ENCODE measurements at places on chromosomes 3 and 15.

DNA sequence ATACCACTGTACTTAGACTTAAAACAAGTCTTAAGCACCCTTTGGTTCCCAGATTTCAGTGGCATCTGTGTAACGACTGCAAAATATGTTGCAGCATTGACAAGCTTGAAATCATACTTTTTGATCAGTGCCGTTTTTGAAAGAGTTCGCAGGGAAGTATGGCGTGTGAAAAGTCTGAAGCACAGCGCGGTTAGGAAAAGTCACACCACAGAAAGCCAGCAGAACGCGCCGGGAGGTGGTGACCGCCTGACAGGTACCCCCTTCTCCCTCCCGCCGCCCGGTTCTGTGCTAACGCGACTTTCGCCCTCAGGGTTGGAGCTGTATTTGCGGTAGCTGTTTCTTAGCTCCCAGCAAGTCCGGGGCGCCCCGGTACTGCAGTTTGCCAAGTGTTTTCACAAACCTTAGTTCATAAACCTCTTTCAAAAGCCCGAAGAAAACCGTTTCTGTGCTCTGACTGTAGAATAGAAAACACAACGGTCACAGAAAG, 481 bp upstream of the CRYBG3 start:
- DNase-seq, result peak; percentile 63

DNA sequence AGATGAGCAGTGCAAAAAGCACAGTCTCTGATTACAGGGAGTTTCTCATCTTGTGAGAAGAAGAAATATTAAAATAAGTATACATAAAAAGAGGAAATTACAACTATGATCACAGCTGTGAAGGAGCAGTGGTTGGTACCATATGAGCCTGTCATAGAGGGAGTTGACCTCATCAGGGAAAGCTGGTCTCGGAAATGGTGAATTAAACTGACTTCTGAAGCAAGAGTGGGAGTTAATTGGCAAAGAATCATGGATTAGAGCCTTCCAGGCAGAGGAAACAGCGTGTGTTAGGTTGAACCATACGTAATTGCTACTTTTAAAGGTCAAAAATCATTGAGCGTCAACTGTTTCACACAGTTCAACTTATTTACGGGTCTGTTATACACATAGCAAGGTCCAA, 539.1 kb downstream of the EDEM1 start:
- DNase-seq, result no peak

- DNase-seq, result peak; percentile 74
These were observed 1.0 kb upstream of the ATP2C1 start for GRCh38 chr3:130892759-130893375.

GRCh38 chr3:94323596-94323995, 260.7 kb downstream of the NSUN3 start:
- DNase-seq, result no peak

- no peak for DNase-seq
These were observed 15.2 kb upstream of the KLHL24 start for GRCh38 chr3:183620252-183620628.

- DNase-seq, result no peak
These were observed 230.0 kb downstream of the ERC2 start for GRCh38 chr3:56238299-56238698.

DNA sequence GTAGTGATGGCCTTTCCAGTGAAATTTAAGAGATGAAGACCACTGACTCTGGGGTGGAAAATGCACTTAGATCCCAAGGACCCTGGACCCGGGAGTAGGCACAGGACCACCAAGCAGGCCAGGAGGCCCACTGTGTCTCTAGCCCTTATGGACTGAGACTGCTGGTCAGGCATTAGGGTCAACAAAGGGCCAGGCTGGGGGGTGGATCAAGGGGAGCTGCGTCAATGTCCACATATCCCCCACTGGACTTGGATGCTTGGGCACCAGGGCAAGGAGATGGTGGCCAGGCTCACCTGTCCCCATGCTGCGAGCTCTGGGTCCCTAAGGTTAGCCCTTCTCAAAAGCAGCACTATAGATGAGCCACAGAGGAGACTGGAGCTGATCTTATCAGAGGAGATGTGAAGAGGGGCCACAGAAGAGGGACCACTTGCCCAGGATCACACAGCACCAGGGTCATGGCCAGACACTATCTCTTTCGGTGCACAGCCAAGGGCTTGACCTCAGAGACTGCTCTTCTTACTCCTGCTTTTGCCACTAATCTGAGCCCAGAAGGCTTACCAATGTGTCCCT, 14.7 kb downstream of the RAB6B start:
- DNase-seq, result no peak

DNA sequence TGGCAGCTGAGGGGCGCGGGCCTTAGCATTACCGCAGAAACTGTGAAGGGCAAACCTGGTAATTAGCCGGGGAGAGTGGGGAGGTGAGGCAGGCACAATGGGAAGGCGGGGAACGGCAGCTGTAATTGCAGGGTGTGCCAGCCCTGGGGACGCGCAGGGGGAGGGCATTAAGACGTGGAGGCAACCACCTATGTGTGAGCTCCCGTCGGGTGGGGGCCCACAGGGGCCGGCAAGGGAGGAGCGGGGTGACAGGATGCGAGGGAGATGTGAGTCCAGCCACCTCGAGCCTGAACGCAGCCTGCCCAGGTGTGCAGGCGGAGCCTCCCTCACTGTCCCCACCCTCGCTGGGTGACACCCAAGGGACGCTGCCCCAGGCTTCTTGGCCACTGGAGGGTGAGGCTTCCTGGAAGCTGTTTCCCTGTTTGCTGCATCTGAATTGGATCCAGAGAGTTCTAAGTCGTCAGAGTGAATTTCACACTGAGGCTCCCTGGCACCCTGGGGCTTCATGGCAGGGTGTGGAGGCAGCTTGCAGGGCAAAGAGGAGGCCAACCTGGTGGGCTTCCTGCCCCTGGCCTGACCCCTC, 130.6 kb upstream of the MEF2A start:
- DNase-seq, result no peak

All from activated CD4-positive, alpha-beta T cell treated with anti-CD3 and anti-CD28 coated beads for 48 hours (primary cell).